8988T (cell line): ENCODE measurements at places on chromosomes 2 and 18.

DNA sequence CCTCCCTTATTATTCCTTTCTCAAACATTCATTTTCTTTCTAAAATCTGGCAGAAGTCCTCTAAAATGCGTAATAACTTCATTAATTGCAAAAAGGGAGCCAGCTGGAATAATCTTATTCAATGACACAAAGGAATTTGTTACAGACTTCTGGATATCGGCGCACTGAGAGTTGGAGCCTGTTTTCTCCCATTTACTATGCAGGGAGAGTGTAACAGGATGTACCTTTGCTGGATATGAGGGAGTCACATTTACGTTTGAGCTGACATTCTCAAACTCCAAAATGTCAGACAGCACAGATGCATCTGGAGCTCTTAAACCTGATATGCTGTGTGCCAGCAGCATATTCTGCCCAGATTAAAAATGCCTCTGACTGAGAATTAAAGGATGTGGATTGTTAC is 275.3 kb downstream of the TMX3 start:
- DNase-seq: no peak

- DNase-seq: peak; percentile 20
Measured at GRCh38 chr2:152098496-152099366, at the start of gene CACNB4. TSS of gene CACNB4 (minus strand) at chr2:152099044.

DNA sequence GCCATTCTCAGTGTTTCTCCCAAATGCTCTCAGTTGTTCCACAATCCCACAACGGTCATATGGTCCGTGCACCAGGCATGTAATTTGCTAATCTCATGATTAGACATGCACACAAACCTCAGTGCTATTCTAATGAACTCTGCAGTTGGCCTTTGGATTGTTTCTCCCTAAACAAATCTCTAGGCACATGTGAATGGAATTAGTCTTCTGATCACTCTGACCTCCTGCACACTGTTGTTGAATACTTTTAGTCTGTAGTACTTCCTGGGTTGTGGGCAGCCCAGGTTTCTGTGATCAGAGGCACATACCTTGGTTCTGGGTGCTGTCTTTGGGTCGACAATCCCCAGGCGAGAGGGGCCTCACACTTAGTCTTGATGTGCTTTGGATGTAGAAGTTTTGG is 498.7 kb upstream of the SPRED2 start:
- DNase-seq: no peak

- DNase-seq: no peak
Measured at GRCh38 chr2:136284226-136285119, 166.5 kb upstream of the CXCR4 start.

GRCh38 chr2:6410313-6410712 is 455.4 kb downstream of the CMPK2 start:
- DNase-seq: no peak

DNA sequence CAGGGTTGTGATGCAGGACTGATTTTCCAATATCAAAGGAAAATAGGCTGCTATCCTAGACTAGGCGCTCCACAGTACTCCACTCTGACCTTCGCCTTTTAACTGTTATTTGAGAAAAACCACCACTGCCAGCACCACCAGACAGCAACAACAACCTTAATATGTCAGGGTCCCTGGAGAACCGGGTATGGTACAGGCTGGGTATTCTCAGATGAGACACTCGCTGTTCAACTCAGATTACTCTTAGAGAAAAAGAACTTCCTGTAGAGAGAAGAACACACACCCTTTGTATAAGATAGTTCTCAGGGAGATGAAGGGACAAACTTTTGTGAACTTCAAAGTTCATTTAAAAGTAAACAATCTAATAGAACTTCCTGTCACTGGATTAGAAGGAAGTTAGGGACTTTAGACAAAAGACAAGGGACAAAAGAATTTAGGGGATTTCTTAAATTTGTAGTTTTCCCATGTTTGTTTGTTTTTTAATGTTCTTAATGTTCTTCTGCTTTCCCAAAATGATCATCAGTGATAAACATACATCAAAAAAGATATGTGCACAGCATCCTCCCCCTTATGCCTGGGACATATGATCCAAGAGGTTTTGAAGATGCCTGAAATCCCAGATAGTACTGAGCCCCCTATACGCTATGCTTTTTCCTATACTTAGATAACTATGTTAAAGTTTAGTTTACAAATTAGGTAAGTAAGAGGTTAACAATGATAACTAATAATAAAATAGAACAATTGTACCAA is 41.3 kb upstream of the PPP1R1C start:
- DNase-seq: no peak

DNA sequence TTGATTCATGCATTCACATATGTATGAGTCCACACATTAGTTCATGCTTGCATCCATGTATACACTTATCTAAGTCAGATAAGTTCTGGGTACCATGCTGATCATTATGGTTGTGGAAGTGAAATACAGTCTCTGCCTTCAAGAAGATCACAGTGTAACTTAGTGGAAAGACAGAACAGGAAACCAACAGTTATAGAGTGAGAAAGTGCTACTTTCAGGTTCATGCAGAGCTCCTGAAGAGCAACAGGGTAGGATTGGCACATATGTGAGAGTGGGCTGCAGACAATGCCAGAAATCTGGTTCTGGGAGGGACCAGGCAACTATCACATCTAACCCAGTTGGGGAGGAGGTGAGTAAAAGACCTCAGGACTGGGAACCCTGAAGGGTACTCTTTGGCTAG is 35.4 kb upstream of the PGAP1 start:
- no peak for DNase-seq

DNA sequence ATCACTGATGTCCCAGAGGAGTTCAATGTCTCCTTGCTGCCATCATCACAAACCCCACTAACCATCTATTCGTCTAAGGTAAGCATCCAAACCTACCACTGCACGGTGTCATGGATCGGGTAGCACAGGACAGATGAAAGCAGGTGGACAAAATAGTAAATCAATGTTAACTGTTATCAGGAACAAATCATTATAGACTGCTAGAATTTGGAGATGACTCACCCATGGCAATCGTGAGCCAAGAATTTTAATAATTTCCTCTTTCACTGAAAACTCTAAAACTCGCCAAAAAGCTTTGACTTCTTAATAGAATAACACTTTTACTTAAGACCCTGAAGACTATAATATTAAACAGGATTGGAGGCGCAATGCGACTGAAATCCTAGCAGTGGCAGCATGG is 33.7 kb upstream of the BZW1 start:
- DNase-seq: no peak

- DNase-seq: no peak
Measured at GRCh38 chr2:54380670-54381069, 75.5 kb upstream of the SPTBN1 start.

DNA sequence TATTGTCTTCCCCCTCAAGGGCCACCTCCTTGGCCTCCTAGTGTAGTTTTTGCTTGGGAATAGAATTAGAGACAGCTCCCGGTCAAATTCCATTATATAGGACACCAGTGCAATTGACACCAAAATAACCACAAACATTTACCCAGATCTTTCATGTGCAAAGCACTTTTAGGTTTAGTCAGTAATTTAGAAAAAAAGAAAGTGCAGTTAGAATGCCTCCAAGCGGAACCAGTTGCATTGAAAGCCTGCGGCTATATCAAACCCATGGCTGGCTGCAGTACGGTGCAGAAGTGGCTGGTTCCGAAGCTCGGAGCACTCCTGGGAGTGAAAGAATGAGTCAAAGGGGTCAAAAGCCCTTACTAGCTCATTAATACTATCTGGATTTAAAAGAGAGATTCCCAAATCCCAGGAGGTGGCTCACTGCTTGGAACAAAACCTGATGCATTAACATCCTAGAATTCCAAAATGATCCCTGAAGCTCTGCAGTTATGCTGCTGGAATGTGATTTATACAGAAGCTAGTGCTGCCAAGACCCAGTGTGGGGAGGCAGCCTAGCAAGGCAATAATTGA is 432.2 kb upstream of the KLHL29 start:
- DNase-seq: no peak

GRCh38 chr18:48922801-48923730 is 27.7 kb downstream of the SMAD7 start:
- no peak for DNase-seq

GRCh38 chr18:13620206-13620672 is 106.1 kb downstream of the FAM210A start:
- no peak for DNase-seq
